ENCODE measurements at places on chromosomes 5 and 9.

DNA sequence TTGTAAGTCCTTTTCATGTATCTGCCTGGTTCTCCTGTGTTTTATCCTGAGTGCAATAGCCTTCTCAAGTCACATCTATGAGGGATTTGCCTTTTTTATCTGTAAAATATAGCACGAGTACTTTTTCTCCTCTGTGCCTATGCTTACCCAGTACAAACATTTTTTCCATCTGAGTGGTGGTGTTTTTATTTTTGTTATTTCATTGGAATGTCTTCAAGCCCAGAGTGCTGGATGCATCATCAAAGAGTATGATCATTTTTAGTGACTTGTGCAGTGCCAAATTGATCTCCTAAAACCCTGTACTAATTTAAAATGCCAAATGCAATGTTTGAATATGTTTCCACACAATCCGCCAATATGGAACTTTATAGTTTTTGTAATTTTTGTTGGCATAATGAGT, 86.1 kb downstream of the TLE4 start:
- no peak for DNase-seq

- no peak for DNase-seq
Observed at GRCh38 chr9:135971892-135972291, 10.7 kb upstream of the UBAC1 start.

DNA sequence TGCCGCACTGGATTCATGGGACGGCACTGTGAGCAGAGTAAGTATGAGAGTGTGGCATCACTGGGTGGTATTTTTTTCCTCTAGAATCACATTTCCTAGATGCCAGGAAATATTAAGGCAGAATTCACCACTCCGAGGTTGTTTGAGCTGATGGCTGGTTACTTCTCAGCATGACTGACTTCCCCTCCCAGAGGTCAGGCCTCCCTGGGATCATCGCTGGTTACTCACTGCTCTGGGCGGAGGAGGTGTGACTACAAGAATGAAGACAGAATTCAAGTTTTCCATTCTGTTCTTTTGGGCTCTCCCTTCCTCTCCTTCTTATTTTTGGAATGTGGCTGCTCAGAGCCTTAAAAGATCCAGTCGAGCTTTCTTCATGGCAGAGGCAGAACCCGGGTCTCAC, 76.6 kb upstream of the PRRC1 start:
- DNase-seq = no peak

GRCh38 chr9:119126040-119126439, 243.2 kb downstream of the BRINP1 start:
- no peak for DNase-seq

- DNase-seq = no peak
Observed at GRCh38 chr9:111034898-111035539, 3.3 kb downstream of the LPAR1 start.

DNA sequence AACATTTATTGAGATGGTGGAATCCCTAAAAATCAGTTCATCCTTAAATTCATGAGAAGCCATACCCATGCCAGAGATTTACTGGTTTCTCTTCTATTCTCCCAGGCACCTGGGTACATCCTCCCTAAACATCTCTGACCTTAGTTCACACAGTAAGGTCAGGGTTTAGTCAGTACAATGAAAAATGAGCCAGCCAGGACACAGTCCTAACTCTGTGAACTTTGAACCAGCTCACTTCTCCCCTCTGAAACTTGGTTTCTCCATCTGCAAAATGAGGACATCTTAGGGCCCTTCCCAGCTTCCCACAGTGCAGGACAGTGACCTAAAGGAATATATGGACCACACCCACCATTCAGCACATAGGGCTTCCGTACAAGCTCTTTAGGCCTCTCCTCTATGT, 1.9 kb downstream of the NOP16 start:
- no peak for DNase-seq

DNA sequence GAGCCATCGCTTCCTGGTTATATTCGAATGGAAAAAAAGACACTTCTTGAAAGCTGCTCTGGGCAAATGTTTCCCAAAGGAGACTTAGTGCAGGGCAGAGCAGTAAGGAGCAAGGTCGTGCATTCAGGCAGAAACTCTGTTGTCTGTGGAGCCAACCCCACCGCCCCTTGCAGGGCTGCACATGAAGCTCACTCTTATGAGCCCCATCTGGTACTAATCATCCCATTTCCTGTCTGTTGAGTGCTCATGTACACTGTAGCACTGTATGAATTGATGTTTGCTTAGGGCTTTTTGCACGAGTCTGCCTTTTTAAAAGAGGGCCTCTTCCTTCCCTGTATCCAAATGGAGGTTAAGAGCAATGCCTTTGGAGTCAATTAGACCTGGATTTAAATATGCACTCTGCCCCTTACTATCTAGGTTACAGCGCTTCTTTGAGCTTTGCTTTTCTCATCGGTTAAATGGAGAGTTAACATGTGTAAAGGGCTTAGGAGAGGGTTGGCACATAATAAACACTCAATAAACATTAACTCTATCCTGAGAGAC, 25.4 kb downstream of the HMHB1 start:
- peak; percentile 42 for DNase-seq

All from AG04449 (cell line).